Kidney tubule cell (primary cell): ENCODE measurements at places on chromosomes 5 and 9.

- no peak for DNase-seq
Measured at GRCh38 chr9:127753622-127754021, 18.5 kb upstream of the TOR2A start.

GRCh38 chr5:42516282-42517042, 93.2 kb downstream of the GHR start:
- no peak for DNase-seq

DNA sequence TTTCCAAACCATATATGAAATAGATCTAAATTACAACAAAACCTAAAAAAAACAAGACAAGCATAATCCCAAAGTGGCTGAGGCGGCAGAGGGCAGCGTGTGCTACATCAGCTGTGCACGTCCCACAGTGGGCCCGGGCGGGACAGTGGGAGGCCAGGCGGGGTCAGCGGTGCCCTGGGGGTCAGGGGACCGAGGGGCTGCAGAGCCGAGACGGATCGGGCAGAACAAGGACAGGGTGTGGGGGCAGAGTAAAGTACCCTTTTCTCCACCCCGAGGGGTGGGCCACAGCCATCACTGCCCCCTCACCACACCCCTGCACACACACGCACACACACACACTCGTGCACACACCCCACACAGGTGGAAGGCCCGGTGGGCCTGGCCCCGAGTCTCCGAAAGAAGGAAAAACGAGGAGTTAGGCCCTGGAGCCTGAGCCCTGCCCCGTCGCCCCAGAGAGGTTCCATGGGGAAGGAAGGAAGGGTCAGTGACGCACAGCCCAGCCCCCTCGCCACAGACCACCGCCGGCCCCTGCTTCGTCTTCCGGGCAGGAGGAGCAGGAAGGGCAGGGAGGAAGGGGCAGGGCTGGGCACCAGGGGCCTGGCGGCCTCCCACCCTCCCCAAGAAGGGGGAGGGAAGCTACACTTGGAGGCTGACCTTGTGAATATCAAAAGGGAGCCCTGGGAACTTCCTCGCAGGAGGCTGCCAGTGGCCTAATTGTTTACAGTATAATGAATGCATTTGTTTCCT, 49.6 kb upstream of the UBAC1 start:
- DNase-seq: no peak

DNA sequence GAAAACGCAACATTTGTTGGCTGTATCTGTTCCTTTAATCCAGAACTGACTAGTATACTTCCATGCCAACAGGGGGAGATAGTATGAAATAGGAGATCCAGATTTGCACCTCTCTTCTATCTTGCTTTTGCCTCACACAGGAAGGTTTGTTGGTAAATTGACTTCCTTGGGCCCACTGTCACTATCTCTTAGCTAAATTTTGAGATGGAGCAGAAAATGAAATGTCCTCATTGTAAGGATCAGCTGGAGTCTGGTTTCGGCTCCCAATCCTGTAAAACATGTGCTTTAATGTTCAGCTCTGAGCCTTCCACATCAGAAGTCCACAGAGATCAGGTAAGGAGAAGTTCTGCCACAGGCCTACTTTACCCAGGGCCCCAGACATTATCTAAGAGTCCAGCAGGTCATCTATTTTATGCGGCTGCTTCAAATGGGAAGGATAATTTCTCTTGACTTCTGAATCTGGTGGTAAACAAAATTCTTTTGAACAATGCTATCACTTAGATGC, 176.8 kb downstream of the FER start:
- no peak for DNase-seq

DNA sequence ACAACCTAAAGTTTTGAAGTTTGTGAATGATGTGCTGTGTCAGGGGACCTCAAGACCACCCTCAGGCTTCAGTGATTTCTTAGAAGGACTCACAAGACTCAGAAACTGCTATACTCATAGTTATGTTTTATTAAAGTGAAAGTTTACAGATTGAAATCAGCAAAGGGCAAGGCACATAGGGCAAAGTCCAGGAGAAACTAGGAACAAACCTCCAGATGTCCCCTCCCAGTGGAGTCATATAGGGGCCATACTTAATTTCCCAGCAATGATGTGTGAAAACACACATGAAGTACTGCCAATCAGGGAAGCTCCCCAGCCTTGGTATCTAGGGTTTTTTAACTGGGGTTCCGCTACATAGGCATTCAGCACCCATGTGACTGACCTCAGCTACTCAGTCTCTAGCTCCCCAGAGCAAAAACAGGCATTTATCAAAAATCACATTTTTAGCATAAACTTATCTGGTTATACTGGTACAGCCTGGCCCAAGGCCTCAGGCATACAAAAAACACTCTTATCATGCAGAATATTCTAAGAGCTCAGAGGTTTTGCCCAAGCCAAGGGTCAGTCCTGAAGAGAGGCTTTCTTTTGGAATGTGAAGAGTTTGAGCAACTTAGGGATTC, 74.7 kb upstream of the ANKRD55 start:
- no peak for DNase-seq

- DNase-seq: no peak
Measured at GRCh38 chr5:102531506-102531905, 32.7 kb upstream of the SLCO6A1 start.

GRCh38 chr9:29203244-29203930, 1630.1 kb upstream of the C9orf72 start:
- peak; percentile 18 for DNase-seq

GRCh38 chr9:109448223-109448622, 49.9 kb downstream of the PTPN3 start:
- DNase-seq: peak; percentile 64

DNA sequence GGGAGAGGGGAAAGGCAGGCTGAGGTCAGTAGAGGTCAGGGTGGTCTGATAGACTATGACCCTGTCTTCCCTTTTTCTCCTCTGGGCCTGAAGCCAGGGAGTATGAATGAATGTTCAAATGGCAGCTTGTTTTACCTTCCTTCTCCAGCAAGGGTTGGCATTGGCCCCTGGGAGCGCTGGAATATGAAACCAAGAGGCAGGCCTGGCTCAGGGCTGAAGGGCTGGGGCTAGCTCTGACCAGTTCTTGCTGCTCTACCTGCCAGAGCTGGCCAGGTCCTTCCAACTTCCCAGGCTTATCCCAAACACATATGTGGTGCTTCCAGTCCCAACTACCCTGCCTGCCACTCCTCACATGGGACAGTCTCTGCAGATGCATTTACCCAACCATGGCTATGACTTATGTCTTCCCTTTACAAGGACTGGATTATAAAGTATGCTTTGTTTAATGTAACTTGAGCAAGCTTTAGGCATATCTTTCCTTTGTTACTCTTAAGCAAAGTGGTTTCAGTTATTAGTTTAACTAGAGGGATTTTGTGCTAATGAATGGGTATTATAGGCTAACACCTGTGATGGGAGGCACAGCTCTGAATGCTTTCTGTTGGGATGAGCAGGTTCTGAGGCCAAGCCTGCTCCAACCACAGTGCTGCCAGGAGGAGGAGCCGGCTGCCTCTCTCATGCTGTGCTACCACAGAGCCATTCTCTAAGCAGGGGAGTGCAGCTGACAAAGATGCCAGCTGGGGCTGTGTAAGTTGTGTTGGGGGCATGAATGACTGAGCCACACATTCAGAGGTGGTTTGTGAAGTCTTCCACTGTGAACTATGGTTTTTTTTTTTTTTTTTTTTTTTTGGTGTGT, 6.1 kb downstream of the CCNI2 start:
- peak; percentile 26 for DNase-seq

DNA sequence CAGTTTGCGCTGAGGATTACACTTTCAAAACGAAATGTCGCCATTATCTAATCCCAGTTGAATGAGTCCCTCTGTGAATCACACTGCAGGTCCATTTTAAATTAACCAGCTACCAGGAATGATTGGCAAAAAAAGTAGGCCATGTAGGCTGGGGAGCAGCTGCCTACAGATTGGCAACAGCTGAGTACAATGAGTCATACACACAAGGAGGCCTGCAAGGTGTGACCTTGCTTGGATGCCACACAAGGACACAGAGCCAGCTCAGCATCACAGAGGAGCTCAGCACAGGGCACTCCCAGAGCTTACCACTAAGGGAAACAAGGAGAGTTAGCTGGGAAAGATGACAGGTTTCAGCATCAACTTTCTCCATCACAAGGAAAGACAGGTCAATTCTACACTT, 12.9 kb downstream of the HAVCR1 start:
- peak; percentile 100 for DNase-seq

- DNase-seq: peak; percentile 1
Measured at GRCh38 chr9:29393064-29393463, 1819.8 kb upstream of the C9orf72 start.

DNA sequence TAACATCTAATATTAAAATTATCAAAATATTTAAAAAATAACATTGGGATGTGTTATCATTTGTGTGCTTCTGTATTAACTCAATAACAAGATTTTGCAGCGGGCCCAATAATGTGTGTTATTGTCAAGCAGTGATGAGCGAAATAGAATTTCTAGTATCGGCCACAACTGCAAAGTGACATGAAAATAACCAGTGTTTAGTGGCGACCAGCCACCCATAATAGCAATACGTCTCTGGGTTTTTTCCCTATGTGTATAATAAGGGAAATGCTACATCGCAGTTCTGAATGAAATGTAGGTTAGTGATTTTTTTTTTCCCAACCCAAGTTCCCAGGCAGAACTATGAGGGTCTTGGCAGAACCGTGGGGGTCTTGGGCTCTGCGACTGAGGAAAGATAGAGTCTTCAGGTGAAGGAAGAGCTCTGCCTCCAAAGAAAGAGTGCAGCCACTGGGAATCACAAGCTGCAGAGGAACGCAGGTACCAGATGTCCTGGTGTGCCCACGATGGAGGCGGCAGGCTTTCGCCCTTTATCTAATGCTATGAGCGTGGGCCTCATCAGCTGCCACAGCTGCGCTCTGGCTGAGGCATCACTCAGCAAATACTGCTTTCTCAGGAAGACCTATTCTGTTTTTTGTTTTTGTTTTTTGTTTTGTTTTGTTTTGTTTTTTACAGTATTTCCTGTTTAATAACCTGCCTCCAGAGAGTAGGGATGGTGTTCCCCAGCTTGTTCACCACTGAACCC, 235.0 kb downstream of the ROR2 start:
- no peak for DNase-seq

- no peak for DNase-seq
Measured at GRCh38 chr5:39381376-39381775, 17.1 kb upstream of the C9 start.
